ENCODE measurements at places on chromosomes 6 and 20.

GRCh38 chr6:147154454-147154853 lies 49.8 kb upstream of the STXBP5 start:
- DNase-seq, result no peak

GRCh38 chr20:34082232-34082887 lies 29.7 kb downstream of the EIF2S2 start:
- no peak for DNase-seq

DNA sequence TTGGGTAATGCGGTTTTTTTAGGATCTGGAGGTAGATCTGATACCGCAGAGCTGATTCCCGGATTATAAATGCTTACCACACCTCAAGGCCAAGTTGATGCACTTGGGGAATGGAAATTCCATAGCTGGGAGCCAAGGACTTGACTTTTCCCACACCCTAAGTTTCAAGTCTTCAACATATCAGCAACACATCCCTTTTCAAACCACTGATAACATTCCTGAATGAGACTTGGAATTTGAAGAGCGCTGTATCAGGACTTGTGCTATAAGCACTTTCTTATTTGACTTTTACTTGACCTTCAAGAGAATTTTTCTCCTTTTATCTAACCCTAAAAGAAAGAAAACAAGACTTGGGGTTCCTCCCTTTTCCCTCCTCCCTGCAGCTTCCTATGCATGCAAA lies 90.6 kb upstream of the NAA20 start:
- DNase-seq, result no peak

- DNase-seq, result no peak
These were observed 2.4 kb downstream of the HEBP2 start for GRCh38 chr6:138406443-138406842.

- DNase-seq, result no peak
These were observed 535 bp upstream of the ABCF1 start for GRCh38 chr6:30570740-30571074.

- no peak for DNase-seq
These were observed 9.1 kb upstream of the SLC17A2 start for GRCh38 chr6:25939593-25939992.

GRCh38 chr20:61461461-61461860 lies 209.4 kb downstream of the CDH4 start:
- no peak for DNase-seq

DNA sequence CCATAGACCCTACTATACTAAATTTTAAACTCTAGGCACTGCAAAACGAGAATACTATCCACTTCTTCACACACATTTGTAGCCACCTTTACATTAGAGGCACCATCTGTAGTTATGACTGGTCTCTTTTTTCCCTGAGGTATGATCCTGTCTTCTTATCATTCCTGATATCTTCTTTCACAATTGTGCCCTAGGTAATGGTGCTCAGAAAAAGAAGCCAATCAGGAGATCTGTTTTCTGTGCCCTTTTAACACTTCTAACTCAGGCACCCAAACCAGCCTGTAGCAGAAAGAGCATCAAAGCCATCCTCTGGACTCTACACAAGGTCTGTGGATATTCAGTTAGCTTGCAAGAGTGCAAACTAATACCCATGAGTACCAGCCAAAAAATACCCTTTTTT lies 149.7 kb upstream of the SGK1 start:
- DNase-seq, result no peak

DNA sequence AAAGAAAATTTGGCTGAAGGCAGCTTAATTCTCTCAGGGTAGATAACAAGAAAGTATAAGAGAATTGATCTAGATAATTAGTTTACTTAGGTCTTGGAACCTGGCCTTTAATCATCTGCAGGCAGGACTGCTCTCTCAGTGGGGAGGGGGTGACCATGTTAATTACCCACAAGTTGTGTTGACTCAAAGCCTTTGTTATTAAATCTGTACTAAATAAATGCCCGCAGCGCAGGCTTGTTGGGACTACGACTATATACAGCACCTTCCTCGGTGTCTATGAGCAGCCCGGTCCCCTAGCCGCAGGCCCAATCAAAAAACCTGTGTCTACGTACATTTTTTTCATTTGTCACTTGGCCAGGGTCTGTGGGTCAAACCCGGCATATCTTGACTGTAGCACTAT lies 15.6 kb upstream of the ZNF451 start:
- no peak for DNase-seq

DNA sequence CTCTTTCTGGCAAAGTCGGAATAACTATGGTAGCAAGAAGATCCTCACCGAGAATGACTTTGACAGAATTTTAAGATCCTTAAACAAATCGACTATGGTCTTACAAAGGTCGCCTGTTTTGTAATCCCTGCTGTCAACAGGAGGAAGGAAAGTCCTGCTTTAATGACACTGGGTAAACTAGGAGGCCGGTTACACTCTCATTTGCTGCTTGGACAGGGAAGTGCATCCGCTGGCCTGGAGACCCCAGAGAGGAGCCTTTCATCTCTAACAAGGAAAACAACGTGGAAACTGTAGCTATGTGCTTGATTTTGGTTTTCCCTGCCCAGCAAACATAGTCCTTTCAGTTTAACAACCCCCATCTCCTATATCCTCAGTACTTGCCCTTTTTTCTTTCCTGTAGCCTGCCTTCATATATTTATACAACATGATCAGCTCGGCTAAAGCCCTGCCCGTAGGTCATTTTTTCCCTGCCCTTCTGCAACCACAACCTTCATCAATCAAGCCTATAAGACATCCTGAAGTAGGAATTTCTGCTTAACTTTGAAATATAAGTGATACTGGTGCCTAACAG lies 97.2 kb upstream of the RIN2 start:
- no peak for DNase-seq

- no peak for DNase-seq
These were observed 93.0 kb upstream of the ELOVL5 start for GRCh38 chr6:53441761-53442160.

Data from NCI-H1105 treated with DMSO at 0.1 percent for 48 hours (cell line).